Activated CD8-positive, alpha-beta memory T cell treated with anti-CD3 and anti-CD28 coated beads for 48 hours (primary cell): ENCODE measurements at places on chromosomes 2 and 18.

GRCh38 chr2:180289627-180290026, 282.5 kb upstream of the CWC22 start:
- no peak for DNase-seq

DNA sequence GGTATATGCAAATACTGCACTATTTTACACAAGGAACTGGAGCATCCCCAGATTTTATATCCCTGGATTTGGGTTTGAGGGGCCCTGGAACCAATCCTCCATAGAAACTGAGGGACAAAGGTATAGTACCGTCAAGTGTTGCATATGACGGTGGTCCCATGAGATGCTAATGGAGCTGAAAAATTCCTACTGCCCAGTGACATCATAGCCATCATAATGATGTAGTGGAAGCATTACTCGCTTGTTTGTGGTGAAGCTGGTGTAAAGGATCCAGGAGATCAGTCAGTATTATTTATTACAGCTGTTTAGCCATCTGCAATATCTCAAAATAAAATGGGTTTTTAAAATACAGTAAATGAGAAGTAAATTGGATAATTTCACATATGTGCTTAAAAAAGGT, 496.6 kb upstream of the HS6ST1 start:
- no peak for DNase-seq

DNA sequence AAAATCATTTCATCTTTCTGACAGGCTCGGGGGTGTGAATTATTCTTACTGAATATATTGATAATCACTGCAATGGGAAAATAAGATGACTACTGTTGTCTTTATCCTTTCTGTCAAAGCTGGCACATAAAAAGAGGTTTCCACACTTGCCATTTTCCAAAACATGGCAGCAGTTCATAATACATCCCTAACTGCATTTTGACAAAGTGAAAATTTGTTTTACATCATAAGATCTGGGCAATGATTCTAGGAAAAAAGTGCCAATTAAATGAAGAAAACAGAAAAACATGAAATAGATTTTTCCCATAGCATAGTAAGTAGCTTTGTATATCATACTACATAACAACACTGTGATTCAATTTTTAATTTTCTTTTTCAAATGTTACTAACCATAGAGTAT, 65.4 kb downstream of the ERBB4 start:
- DNase-seq = no peak

GRCh38 chr2:203599509-203599908, 64.4 kb upstream of the RAPH1 start:
- DNase-seq = no peak

DNA sequence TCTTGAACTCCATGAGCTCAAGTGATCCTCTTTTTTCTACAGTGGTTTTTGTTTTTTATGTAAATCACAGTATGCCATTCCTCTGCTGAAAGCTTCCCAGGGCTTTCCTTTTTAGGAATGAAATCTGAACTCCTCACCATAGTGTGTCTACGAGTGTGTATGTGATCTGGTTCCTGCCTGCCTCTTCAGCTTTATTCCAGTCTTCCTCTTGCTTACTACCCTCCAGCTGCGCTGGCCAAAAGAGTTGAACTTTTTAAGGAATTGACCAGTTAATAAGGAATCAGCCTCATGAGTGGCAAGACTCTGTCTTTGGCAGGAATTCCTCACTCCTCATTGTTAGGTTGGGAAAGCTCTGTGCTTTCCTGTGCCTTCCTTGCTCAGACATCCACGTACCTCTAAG, 4.0 kb downstream of the CCT7 start:
- no peak for DNase-seq

DNA sequence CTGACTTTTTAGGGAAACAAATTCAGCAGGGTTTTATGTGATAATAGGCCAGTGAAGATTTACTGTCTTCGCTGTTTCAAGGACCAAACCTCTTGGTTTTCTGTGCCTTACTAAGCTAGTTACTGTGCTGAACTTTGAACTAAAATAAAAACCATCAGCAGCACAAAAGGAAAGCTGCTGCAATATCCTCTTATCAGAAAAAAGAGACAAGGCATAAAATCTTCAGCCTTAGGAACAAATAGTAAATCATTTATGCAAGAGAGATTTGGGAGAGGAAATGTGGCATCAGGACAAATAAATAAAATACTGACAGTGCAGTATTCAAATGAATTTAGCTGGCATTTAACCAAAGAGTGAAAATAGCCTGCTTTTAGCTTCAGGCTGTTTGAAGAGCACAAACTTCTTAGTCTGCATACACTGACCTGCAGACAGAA, 64.1 kb upstream of the EHBP1 start:
- DNase-seq = no peak

DNA sequence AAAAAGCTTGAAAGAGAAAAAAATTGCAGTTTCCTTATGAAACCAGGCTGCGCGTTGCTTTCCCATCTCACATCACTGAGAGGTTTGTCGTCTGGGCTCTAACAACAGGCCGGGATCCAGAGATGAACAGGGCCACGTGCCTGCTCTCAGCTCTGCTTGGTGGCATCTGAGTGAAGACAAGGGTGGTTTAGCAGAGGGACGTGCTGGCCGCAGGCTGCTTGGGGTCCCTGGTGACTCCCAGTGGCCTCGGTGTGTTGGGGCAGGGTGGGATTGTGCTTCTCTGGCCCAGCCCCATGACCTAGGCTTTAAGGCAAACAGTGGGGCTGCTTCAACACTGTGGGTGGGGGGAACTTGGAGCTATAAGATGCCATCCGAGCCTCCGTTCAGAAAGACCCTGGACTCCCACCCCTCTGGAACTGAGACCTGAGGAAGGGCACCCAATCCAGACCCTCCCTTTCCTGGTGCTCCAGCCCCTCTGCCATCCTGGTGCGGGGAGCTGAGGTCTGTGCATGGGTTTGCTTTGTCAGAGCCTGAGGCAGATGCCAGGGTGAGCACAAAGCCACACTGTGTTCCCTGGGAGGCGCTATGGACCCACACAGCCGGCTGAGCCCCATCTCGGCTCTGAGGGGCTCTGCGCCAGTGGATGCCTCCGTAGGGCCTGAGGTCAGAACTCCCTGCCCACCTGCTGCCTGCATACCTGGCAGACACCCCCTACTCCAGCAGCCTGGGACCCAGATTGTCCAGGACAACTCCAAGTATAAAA, 18.4 kb upstream of the HPCAL1 start:
- DNase-seq = no peak

- no peak for DNase-seq
These were observed 82.3 kb upstream of the LDLRAD4 start for GRCh38 chr18:13136056-13136903.

DNA sequence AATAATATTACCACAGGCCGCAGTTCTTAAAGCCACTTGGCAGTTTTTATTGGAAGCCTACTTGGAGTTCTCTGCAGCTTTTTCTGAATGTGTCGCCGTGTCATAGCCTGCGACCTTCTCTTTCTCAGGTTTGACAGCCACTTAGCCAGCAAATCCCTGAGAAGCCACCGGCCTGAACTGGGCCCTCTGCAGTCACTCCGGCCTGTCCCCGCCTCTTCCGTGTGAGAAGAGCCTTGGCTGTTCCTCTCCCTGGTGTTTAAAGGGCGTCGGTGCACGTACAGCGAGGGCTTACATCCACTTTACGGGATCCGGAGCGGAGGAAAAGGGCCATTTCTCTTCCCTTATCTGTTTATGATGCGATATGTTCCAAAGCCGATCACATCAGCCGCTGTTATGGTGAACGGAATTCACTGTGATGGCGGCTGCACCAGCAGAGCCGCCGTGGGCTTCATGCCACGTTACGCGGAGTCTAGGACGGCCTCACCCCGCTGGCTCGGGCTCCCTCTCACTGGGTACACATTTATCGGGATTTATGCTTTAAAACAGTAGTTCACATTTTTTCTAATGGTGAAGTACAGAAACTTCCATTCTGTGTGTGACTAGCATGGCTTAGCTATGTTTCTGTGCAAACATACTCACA, 66.8 kb downstream of the GBX2 start:
- no peak for DNase-seq

GRCh38 chr2:5353565-5353964, 338.6 kb upstream of the SOX11 start:
- no peak for DNase-seq

DNA sequence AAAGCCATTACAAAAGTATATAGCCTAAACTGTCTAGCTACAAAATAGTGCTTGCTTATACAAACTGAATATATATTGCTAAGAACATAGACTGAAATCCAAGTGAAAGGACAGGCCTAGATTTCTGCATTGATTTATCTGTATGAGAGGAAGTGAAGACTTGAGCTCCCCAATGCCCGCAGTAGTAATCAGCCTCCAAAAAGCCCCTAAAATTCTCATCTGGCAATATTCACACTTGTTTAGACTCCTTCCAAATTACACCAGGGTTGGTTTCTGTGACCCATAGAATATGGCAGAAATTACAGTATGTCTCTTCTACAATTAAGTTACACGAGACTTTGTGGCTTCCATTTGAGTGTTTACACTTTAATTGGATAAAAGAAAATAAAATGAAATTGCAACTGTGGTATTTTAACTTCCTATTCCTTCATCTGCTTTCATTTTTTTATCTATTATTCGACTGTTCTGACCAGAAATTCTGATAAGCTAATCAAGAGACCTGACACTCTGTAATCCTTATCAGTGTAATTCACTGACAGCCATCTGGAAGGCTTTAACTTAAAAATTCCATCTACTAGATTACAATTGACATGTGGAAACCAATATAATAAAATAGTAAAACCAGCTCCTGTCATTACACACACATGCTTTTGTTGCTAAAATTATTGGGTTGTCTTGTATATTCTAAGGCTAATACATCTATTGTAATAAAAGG, 21.1 kb downstream of the ABCB11 start:
- DNase-seq = no peak

DNA sequence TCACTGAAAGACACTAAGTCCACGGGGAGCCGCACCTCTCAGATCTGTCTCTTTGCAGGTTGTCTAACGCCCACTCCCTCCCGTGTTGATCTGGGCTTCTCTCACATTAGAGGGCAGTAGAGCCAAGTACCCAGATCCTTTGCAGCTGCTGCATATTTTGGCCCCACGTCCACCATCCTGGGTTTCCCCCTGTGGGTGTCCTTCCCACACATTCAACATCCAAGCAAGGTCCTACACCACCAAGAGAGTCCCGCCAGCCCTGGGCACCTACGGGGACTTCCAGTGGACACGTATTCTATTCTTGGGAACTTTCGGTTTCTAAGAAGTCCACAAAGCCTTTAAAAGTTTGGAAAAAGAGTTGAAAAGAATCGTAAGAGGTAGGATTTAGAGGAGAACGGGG, 116.6 kb downstream of the ATL2 start:
- DNase-seq = peak; percentile 7

DNA sequence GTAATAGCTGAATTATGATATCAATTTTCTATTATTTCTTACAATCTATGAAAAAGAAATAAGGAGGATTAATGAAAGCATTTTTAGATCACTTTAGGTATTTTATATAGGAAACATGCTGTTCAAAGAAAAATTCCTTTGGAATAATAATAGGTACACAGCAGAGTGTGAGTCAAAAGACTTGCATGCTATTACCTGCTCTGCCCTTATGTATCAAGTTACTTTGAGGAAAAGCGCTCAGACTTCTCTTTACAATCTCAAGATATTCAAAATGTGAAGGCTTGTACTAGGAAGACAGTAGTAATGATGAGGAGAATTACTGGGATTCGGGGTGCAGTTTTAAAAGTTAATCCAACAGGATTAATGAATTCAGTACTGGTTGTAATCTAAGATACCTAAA, 29.1 kb upstream of the RNU4ATAC start:
- DNase-seq = no peak
